CD4-positive, alpha-beta T cell treated with Interleukin-4 for 1 hour (primary cell): ENCODE measurements at places on chromosomes 4 and X.

DNA sequence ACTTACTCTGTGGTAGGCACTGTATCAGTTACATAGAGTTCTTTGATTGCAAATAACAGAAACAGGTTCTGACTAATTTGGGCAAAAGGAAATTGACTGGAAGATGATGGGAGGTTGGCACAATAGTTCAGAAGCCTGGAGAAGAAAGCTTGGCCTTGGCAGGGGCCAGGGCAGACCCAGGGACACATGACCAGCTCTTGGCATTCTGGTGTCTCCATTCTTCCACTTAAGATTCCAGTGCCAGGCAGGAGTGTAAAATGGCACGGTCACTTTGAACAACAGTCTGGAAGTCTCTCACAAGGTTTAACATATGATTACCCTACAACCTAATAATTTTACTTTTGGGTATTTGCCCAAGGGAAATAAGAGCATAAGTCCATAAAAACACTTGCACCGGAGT lies 175.9 kb downstream of the BCOR start:
- no peak for DNase-seq

GRCh38 chr4:103029300-103029699 lies 9.8 kb upstream of the SLC9B1 start:
- no peak for DNase-seq

- DNase-seq, result peak; percentile 49
Measured at GRCh38 chrX:119488749-119489148, 20.5 kb downstream of the SLC25A5 start.

GRCh38 chrX:13469963-13470684 lies 99.3 kb upstream of the EGFL6 start:
- no peak for DNase-seq

GRCh38 chr4:10079912-10080588 lies 36.5 kb downstream of the WDR1 start:
- no peak for DNase-seq

DNA sequence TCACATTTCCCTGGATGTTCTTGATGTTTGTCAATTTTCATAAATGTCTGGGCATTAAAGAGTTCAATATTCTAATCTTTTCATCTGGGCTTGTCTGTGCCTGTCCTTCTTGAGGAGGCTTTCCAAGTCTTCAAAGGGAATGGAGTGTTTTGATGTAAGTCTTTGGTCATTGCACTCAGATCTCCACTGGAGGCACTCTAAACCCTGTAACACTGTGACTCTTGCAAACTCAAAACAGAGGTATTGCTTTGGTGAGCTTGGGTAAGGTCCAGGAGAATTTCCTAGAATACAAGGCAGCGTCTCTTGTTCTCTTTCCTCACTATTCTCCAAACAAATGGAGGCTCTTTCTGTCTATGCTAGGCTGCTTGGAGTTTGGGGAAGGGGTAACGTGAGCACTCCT lies 1118.1 kb upstream of the PABPC4L start:
- no peak for DNase-seq

DNA sequence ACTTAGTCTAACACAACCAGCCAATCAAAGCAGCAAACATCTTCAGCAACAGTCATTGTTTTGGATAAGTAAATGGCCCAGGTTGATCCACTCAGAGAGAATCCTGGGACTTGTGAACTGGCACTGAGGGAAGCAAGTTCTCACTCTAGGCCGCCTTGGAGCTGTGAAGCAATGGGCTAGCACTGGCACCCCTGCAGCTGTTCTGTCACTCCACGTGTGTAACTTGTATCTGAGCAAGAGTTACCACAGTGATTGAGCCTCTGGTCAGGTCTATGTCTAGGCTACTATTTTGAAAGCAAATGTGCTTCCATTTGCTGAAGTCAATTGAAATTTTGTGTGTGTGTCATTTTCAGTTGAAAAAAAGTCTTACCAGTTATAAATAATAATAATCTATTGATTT lies 57.2 kb upstream of the HS3ST1 start:
- no peak for DNase-seq

- DNase-seq, result no peak
Measured at GRCh38 chrX:74351760-74352159, 47.8 kb downstream of the ZCCHC13 start.

GRCh38 chr4:7428261-7429068 lies 6.3 kb downstream of the PSAPL1 start:
- DNase-seq, result peak; percentile 8

DNA sequence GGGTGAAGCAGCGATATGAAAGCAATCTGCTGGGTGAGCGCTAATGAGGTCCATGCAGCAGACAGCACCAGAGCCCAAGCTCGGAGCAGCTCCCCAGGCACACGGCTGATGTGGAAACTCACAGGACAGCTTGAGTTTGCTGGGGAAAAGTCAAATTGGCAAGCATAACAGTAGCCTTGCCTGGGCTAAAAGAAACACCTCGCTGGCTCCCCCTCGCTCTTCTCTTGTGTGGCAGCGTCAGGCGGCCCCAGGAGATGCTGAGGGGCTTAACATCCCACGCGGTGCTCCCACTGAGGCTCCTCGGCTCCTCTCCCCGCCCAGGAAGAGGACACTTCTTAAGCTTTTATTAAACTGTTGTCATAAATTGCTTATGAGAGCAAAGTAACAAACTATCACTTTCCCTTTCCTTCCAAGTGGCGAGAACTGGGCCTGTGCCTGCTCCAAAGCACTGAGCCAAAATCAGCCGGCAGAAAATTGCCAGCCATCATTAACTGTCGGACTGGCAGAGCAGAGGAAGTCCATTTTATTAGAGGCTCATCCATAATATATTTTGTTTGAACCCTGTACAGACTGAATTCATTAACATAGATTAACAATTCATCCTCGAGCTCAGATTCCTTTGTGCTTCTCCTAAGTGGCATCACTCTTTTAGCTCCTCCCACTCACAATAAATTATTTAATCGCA lies 111.4 kb downstream of the TSPAN5 start:
- DNase-seq, result no peak
